ENCODE measurements at places on chromosomes 7 and 10.

DNA sequence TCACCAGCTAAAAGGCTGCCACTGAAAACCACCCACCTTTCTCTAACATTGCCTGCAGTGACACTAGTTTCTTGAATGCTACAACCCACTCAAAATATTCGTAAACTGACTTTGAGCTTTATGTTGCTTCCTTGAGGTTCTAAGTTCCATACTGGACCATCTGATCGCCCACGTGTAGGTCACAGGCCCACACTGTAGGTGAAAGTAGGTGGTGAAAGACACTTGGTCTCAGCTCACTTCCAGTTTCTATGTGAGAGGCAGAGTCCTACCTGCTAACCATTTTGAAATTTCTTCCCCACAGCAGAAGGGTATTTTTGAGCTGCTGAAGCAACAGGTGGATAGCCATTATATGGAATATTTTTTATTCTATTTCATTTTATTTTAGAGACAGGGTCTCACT lies 97.3 kb downstream of the MYO3A start:
- H3K4me1 ChIP-seq, result no peaks in the 10 kb centered on the region
- H3K4me3 ChIP-seq, result no peak overlapping the region
- no peak overlapping the region for H3K27ac ChIP-seq
- no peaks in the 10 kb centered on the region for H3K27me3 ChIP-seq
- no peak for DNase-seq

DNA sequence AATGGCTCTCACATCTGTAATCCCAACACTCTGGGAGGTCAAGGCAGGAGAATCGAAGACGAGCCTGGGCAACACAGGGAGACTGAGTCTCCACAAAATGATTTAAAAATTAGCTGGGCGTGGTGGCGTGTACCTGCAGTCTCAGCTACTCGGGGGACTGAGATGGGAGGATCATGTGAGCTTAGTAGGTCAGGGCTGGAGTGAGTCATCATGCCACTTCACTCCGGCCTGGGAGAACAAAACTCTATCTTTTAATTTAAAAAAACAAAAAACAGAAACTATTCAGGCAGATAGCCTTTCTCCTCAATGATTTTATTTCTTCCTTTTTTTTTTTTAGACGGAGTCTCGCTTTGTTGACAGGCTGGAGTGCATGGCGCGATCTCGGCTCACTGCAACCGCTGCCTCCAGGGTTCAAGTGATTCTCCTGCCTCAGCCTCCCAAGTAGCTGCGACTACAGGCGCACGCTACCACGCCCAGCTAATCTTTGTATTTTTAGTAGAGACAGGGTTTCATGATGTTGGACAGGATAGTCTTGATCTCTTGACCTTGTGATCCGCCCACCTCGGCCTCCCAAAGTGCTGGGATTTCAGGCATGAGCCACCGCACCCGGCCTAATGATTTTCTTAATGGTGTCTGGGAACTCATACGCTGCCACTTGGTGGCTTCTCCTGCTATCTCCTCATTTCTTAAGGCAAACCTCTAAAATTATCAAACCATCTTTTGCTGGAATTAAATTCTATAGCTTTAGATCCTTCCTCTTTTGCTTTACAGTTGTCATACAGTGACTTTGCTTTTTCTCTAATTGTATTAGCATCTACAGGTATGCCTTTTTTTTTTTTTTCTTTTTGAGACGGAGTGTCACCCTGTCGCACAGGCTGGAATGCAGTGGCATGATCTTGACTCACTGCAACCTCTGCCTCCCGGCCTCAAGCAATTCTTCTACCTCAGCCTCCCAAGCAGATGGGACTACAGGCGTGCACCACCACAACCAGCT lies 22.9 kb downstream of the SRPK2 start:
- H3K27me3 ChIP-seq, result no peaks in the 10 kb centered on the region
- peaks cover 13% of the 10 kb centered on the region for H3K4me1 ChIP-seq
- H3K27ac ChIP-seq, result no peak overlapping the region
- no peak for DNase-seq
- H3K4me3 ChIP-seq, result no peak overlapping the region

GRCh38 chr10:69645296-69646184 lies 15.5 kb downstream of the FAM241B start:
- H3K27ac ChIP-seq, result no peak overlapping the region
- no peak for DNase-seq
- H3K27me3 ChIP-seq, result peaks cover 25% of the 10 kb centered on the region
- H3K4me1 ChIP-seq, result no peaks in the 10 kb centered on the region
- no peak overlapping the region for H3K4me3 ChIP-seq

GRCh38 chr7:24392774-24393173 lies 108.8 kb downstream of the NPY start:
- DNase-seq, result no peak
- H3K27ac ChIP-seq, result no peak overlapping the region
- H3K27me3 ChIP-seq, result peaks cover 10% of the 10 kb centered on the region

DNA sequence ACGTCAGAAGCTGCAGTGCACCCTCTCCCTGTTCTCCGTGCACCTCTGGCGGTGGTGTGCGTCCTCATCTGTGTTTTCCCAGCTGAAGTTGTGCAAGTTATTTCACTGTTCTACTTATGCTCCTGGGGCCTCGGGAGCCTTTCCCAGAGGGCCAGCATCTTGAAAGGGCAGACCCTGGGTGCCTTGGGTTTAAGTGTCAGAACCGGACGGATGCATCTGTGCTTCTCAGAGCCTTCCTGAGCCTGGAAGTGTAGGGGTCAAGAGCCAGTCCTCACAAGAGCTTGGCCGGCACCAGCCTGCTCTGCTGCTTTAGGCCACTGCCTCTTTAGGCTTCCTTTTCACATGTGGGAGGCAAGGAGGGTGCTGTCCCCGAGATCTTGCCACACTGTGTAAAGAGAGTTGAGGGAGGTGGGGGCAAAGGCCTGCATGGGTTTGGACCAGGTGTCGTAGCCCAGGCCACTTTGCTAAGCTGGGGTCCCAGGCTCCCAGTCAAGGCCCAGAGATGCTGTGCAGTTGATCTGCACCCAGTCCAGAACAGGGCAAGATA lies 128.9 kb upstream of the NPS start:
- no peaks in the 10 kb centered on the region for H3K27me3 ChIP-seq
- H3K4me1 ChIP-seq, result peaks cover 15% of the 10 kb centered on the region
- DNase-seq, result no peak
- no peak overlapping the region for H3K4me3 ChIP-seq
- H3K27ac ChIP-seq, result no peak overlapping the region

DNA sequence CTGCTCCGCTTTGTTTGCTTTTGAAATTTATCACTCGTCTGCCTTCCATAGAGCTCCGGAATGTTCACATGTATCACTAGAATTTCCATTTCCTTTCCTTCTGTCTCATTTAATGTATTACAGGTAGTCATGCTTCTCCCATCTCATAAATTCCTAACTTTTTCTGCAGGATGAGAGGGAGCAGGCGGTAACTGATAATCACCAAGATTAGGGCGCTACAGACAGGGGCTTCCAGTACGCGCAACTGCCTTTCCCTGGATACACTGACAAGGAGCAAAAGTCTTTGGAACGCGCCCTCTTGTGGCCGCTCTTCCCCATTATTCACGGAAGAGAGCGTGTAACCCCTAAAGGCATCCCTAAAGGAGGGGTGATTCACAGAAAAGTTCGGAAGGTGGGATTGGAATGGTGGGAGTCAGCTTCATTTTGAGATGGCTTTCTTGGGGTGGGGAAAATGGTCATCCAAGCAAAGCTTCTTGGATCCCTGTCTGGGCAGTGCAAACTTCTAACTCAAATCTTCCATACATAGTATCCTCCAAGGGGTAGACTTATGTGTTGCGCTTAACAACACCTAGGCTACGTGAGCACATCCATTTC lies 6.5 kb downstream of the INHBA start:
- H3K27me3 ChIP-seq, result no peaks in the 10 kb centered on the region
- H3K4me3 ChIP-seq, result peak overlapping the region; percentile 77
- peaks cover 40% of the 10 kb centered on the region for H3K4me1 ChIP-seq
- no peaks in the 10 kb centered on the region for H3K36me3 ChIP-seq

DNA sequence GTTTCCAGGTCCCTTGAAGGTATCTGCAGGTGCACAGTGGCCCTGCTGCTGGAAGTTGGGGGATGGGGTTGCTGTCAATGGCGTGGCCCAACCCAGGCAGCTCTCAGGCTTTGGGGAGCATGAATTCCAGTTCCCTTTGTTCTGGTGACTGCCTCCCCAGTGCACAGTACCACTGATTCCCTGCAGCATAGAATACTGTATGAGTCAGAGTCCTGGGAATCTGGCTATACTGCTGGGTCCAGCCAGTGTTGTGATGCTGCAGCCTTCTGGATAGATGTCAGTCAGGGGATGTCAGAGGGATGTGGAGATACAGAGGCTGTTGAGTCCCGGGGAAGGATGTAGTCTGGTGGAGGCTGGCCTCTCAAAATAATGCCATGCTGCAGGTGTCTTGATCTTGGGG lies 99.3 kb downstream of the LANCL2 start:
- no peak overlapping the region for H3K4me3 ChIP-seq
- no peak for DNase-seq
- no peaks in the 10 kb centered on the region for H3K27me3 ChIP-seq
- H3K27ac ChIP-seq, result no peak overlapping the region

GRCh38 chr7:130490888-130491804 lies 739 bp upstream of the MEST start:
- H3K4me1 ChIP-seq, result no peaks in the 10 kb centered on the region
- DNase-seq, result peak; percentile 66
- peak overlapping the region; percentile 63 for H3K4me3 ChIP-seq
- H3K27ac ChIP-seq, result no peak overlapping the region
- H3K36me3 ChIP-seq, result no peaks in the 10 kb centered on the region

DNA sequence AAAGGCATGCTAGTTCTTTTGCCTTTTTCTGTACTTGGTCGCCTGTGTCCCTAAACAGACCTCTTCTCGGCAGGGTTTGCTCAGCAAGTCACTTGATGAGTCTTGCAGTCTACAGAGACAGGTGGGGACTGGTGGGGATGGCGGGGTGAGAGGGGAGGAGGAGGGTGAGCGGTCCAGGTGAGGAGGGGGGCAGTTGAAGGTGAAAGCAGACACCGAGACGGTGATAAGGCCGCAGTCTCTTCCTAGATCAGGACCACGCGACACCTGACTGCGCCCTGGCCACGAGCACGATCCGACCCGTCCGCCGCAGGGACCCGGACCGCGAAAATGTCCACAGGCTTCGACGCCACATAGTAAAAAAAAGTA lies 566 bp downstream of the ASNS start:
- H3K4me1 ChIP-seq, result peaks cover 18% of the 10 kb centered on the region
- H3K4me3 ChIP-seq, result peak overlapping the region; percentile 90
- H3K36me3 ChIP-seq, result peaks cover 21% of the 10 kb centered on the region
- DNase-seq, result no peak
- peak overlapping the region; percentile 58 for H3K27ac ChIP-seq
- H3K27me3 ChIP-seq, result no peaks in the 10 kb centered on the region

- no peaks in the 10 kb centered on the region for H3K36me3 ChIP-seq
- H3K4me3 ChIP-seq, result no peak overlapping the region
- H3K27ac ChIP-seq, result no peak overlapping the region
- peak; percentile 87 for DNase-seq
- no peaks in the 10 kb centered on the region for H3K27me3 ChIP-seq
Measured at GRCh38 chr7:8295638-8296361, 33.8 kb upstream of the ICA1 start.

- H3K4me3 ChIP-seq, result no peak overlapping the region
- no peaks in the 10 kb centered on the region for H3K27me3 ChIP-seq
- H3K36me3 ChIP-seq, result no peaks in the 10 kb centered on the region
- no peaks in the 10 kb centered on the region for H3K4me1 ChIP-seq
Measured at GRCh38 chr7:42181566-42181965, 55.4 kb downstream of the GLI3 start.

GRCh38 chr7:444606-445005 lies 75.0 kb downstream of the PDGFA start:
- H3K27me3 ChIP-seq, result peaks cover 4% of the 10 kb centered on the region
- H3K36me3 ChIP-seq, result no peaks in the 10 kb centered on the region
- no peak overlapping the region for H3K27ac ChIP-seq
- DNase-seq, result peak; percentile 36

DNA sequence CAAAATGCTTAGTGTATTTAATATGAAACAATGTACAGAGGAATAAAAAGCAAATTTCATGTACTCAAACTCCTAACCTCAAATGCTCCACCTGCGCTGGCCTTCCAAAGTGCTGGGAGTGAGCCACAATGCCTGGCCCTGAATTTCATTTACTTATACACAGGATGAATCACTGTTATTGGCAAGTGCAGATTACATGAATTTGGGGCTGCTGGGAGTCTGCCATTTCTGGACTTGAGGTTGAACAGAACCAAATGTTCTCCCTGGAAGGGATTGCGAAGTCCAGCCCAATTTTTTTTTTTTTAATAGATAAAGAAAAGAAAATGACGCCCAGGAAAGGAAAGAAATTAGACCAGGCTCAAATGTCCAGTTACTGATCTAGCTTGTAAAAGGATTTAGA lies 6.8 kb upstream of the CSTF2T start:
- no peak overlapping the region for H3K4me3 ChIP-seq
- H3K27ac ChIP-seq, result no peak overlapping the region
- H3K27me3 ChIP-seq, result no peaks in the 10 kb centered on the region
- peaks cover 8% of the 10 kb centered on the region for H3K4me1 ChIP-seq
- H3K36me3 ChIP-seq, result no peaks in the 10 kb centered on the region
